HepG2 (cell line): ENCODE measurements at places on chromosomes 7 and 10.

DNA sequence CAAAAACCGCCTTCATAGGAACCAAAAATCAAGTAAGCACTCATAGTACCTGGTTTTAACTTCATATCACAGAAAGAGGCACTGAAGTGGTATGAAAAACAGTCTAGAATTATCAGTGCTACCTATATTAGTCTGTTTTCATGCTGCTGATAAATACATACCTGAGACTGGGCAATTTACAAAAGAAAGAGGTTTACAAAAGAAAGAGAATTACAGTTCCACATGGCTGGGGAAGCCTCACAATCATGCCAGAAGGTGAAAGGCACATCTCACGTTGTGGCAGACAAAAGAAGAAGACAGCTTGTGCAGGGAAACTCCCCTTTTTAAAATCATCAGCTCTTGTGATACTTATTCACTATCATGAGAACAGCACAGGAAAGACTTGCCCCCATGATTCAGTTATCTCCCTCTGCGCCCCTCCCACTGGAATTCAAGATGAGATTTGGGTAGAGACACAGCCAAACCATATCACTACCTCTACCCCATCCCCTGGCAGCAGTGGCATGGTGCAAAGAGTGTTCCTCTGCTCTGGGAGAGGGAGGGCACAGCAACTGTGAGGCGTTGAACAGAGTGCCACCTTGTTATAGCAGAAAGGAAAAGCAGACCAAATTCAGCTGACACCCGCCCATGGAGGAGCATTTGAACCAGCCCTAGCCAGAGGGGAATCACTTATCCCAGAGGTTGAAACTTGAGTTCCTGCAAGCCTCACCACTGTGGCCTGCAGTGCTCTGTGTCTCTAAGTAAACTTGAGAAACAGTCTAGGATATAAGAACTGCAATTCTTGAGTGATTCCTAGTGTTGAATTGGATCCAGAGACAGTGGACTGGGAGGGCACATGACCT lies 61.9 kb upstream of the PTPRZ1 start:
- no peak for DNase-seq

DNA sequence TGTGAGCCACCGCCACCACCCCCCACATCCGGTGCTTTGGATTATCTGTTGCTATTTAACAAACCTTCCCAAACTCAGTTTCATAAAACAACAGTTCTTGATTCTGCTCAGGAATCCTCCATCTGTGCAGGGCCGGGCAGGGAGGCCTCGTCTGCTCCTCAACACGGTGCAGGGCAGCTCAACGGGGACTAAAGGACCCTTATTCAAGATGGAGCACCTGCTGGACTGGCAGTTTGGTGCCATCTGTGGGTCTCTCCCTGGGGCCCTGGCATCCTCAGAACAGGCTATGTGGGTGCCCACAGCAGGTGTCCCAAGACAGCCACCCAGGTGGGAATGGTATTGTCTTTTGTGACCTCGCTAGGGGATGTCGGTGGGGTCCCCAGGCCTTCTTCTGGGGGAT lies 31.0 kb upstream of the ELFN1 start:
- DNase-seq: no peak

GRCh38 chr10:26839966-26840627 lies 20.7 kb downstream of the ABI1 start:
- DNase-seq: no peak

DNA sequence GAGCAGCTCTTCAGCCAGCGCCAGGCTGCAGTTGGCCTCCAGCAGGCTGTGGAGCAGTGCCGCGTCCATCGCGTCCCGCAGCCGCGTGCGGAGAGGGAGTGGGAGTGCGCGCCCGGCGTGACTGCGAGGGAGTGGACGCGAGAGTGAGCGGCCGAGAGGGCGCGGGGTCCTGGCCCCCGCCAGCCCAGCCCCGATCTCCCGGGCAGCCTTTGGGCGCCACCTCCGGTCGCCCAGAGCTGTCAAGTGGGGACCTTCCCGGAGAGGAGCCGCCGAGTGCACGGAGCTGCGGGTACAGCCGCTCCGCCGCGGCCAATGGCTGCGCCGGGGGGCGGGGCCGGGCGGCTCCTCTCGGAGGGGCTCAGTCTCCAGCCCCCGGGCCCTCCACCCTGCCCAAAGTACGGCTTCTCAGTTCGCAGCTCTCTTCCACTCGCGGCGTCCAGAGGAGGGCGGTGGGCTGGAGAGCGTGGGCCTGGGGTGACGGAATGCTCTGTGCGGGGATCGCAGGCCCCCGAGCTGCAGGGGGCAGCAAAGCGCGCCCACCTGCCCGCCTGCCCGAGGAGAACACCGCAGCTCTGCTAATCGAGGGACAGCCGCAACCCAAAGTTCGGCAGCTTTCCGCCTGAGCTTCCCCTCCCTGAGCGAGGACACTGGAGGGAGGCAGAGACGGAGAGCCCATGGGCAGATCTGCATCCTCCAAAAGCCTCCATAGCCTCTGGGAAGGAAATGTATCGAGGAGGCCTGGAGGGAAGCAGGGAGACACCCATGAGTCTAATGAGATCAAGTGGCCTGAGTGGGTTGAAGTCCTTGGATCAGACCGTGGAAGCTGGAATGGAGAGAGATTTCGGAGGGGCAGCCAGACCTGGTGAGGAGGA lies at the start of gene CRHR2:
Gene CRHR2 (minus strand): TSS at position 245 of the 872 bp plus-strand sequence. CDS start 176 bp downstream, at position 69.
- no peak for DNase-seq

GRCh38 chr10:50293513-50294313 lies 42.4 kb upstream of the ASAH2 start:
- DNase-seq: no peak
